HL-60 (cell line): ENCODE measurements at places on chromosomes 1 and 21.

GRCh38 chr1:212648431-212648830, 39.9 kb downstream of the ATF3 start:
- DNase-seq = no peak

GRCh38 chr1:29964718-29965533, 728.6 kb downstream of the PTPRU start:
- no peak for DNase-seq

DNA sequence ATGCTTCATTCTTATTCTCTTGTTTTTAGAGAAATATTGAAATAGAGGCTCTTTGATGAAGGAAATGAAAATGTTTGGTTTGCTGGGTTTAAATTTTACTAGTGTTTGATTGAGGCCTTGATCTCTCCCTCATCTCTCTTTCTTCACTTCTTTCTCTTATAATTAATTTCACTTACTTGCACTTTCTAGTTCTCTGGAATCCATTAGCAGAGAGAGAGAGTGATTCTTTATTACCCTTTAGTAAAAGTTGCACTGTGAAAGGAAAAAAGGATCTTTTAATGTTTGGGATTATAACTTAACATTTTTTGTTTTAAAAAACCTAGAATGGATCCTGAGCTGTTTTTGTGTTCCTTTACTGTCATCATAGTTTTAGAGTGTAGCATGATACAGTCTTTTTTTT, 12.2 kb downstream of the RPRD2 start:
- DNase-seq = no peak

DNA sequence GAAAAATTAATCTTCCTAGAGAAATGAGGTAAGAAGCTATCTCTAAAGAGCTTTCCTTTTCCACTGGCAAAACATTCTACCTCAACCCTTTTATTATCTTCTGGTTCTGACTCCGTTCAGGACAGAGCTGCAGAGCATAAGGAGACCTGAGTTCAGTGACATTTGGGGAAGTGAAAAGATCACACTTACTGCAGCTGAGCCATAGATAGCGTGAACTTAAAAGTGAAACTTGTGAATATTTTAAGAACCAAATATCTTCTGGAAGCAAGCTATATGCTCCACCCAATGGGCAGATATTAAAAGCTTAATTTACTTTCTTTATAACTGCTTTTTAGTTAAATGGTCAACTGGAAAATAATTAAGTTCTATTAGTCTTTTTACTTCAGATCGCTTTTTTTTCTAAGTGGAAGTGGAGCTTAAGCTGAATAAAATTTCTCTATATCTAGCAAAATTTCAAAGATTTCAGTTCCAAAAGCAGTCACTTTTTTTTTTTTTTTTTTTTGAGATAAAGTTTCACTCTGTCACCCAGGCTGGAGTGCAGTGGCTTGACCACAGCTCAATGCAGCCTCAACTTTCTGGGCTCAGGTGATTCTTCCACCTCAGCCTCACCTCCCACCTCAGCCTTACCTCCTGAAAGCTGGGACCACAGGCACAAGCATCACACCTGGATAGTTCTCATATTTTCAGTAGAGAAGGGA, 11.9 kb downstream of the PTPN22 start:
- no peak for DNase-seq

DNA sequence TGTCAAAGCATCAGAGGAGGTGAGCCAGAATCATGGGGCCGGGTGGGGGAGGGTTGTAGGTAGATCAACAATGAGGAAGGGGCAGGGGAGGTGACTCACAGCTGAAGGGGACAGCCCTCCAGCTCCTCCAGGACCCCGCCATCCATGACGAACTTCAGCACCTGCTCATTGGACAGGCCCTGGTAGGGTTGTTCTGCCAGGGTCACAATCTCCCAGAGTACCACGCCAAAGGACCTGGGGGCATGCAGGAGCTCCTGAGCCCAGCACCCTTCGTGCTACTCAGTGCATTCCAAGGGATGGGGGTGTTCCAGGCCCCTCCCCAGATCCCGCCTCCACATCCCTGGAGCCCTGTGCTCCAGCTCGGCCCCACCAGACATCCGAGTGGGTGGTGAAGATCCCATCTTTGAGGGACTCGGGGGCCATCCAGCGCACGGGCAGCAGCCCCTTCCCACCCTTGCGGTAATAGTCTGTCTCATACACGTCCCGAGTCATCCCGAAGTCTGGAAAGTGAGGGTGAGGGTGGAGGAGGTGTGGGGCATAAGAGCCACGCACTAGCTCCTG, 17.5 kb downstream of the INSRR start:
- no peak for DNase-seq

- DNase-seq = no peak
These were observed 275.9 kb upstream of the SNX7 start for GRCh38 chr1:98385652-98386051.
